ENCODE measurements at places on chromosomes 3 and 15.

- DNase-seq = no peak
These were observed 390.7 kb upstream of the RGMA start for GRCh38 chr15:93479715-93480114.

GRCh38 chr15:100041127-100041828, 300.5 kb downstream of the ADAMTS17 start:
- DNase-seq = no peak

DNA sequence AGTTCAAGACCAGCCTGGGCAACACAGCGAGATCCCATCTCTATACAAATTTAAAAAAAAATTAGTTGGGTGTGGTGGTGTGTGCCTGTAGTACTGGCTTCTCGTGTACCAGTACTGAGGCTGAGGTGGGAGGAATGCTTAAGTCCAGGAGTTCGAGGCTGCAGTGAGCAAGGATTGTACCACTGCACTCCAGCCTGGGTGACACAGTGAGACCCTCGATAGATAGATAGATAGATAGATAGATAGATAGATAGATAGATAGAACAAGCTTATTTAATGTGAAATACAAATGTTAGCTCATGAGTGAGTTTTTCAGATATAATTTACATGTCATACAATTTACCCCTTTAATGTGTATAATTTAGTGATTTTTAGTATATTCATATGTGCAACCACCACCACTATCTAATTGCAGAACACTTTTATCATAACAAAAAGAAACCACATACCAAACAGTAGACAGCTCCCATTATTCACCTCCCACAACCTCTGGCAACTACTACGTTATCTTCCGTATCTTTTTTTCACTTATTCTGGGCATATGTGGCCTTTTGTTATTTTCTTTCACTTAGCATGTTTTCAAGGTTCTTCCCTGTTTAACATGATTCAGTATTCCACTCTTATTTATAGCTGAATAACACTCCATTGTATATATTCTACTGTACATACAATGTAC, 13.1 kb upstream of the PRRT3 start:
- no peak for DNase-seq

DNA sequence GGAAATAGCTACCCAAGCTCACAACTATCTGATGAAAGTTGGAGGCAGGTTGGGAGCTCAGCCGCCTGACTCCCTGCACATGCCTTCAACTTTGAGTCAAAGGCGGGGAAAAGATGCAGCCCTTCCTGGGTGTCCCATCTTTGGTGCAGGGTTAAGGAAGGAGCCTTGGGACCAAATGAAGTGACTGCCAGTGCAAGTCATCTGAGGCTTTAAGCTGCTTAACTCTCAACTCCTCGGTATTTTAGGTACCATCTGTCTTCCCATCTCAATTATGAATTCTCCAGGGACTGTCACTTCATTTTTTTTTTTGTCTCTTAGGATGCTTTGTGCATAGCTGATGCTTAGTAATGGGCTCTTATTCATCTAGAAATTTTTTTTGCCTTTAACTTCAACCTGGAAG, 408.8 kb upstream of the C2CD4B start:
- DNase-seq = no peak

DNA sequence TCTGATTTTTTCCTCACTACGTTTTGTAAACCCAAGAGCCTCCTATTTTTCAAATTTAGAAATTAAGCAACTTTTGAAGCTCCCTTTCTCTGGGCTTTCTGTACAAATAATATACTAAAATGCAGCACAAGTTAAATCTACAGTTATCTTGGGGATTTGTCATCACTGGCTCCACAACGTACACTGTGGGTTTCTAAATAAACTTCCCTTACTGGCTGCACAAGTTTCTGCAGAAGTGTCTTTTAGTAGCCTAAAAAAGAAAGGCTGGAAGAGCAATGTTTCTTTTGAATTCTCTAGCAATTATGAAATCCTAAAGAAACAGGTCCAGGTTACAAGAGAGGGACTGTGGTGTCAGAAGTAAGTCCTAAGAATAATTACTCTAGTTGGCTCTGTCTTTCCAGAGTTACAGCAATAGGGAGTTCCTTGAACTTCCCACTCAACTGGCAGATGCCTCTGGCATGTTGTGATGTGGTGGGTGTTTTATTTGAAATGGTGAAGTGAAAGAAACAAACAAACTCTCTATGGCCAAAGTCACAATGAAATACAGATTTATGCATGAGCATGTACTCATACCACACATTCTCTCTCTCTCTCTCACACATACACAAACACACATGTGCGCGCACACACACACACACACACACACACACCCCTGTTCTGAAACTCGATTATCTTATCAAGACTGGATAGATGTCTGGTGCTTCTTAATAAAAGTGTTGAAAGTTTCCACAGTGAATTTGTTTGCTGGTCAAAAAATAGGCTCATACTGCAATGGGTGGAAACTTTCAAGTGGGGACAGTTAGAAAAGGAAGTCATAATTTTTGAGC, 198.2 kb downstream of the SSR3 start:
- DNase-seq = no peak

DNA sequence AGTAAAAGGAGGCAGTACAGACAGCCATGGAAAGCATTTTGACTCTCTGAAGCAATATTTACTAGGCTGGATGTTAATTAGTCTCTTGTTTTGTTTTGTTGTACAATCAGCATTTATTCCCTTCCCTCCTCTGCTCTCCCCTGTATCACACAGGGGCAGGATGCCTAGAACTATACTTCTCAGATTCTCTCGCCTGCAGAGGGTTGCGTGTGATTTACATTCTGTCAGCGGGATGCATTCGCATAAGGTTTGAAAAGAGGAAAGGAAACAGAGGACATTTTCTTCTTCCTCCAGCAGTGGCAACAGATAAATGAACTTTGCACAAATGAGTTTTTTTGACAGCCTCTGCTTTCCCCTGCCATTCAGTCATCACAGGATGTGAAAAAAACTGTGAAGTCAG, 188.3 kb downstream of the RSL24D1 start:
- no peak for DNase-seq

DNA sequence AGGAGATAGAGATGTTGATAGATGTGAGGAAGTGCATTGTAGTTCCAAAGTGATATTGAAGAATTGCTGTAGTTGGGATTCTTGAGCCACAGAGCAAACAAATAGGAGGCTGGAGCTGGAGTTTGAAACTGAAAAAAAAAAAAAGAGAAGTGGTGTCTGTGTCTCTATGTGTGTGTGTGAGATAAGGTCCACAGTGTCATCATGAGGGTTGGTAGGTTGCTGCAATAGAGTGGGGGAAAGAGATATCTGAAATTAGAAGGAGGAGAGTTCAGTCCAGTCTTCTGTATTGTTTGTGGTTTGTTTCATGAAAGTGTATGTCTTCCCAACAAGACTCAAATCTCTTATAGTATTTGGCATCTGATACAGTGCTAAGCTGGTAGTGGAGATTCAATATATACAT, 37.3 kb upstream of the CACNA1D start:
- no peak for DNase-seq

DNA sequence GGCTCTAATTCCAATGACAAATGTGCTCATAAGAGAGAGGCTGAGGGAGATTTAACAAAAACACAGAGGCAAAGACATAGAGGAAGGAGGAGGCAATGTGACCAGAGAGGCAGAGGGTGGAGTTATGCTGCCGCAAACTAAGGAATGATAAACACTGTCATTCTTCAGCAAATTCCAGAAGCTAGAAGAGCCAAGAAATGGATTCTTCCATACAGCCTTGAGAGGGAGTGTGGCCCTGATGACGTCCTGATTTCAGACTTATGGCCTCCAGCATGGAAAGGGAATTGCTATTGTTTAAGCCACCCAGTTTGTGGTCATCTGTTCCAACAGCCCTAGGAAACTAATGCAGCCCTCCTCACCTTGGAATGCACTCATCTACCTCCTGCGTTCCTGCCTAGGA, 30.5 kb downstream of the CD47 start:
- DNase-seq = no peak

DNA sequence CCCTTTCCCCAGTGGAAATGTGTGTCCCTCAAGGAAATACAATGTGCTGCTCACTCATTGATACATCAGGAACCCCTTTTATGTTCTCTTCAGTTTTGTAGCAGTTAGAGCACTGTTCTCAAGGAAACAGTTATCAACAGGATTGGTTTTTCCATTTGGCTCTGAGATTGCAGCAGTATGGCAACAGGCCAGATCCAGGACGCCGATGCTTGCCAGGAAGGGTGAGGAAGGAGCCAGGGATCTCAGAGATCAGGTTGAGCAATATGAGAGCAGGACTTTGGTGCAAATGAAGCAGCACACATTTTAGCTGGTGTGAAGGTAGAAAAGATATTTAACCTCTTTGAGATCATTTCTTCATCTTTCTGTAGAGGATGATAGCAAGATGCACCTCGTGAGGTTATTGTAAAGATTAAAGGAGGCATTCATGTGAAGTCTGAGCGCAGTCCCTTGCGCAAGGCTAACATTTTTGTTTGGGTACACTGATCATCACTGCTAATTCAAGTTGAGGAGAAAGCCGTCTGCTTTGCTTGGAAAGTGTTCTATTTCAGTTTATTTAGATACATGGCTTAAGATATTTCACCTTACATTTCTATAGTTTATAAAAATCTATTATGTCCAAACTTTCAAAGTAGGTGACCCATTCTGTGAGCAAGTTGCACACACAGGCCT, 68.5 kb downstream of the KCNH8 start:
- no peak for DNase-seq

- no peak for DNase-seq
These were observed 76.7 kb downstream of the FLNB start for GRCh38 chr3:58084788-58085543.

GRCh38 chr3:59150039-59150438, 100.2 kb upstream of the CFAP20DC start:
- no peak for DNase-seq

GRCh38 chr3:8737301-8737700, 3.7 kb downstream of the CAV3 start:
- DNase-seq = no peak

DNA sequence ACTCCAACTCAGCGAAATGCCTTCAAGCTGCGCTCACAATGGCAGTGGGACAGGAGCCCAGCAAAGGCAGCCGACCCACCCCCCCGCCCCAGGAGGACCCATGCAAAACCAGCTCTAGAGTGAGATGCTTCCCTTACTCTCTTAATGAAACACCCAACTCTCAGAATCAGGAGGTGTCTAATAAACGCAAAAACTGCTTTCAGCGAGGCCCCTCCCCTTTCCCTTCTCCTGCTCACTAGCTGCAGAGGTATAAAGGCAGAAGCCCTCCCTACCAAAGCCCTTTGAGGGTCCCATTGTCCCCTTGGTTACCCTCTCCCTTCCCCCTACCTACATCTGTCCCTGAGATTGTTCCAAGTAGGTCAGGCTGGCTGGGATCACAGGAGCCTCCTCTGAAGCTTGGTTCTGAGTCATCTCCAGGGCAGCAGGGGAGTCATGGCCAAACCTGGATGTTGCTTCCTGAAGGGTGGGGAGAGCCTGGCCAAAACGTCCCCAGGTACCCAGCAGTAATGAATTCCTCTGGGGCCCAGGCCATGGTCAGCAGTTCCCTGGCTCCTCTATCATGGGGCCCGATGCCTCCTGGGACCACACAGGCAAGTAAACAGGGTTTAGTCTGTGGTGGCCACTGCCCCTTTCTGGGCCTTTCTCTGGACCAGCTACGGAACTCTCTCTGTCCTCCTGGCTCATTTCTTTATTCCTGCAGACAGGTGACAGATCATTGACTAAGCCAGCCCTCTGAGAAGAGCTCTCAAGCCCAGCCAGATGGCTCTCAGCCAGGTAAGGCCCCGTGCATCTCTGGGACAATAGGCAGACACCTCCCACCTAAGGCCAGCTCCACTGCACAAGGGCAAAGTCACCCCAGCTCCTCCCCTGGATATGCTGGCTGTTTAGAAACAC, 8.6 kb downstream of the KLHL25 start:
- no peak for DNase-seq

GRCh38 chr15:70091726-70092463, 5.8 kb downstream of the TLE3 start:
- peak; percentile 30 for DNase-seq

DNA sequence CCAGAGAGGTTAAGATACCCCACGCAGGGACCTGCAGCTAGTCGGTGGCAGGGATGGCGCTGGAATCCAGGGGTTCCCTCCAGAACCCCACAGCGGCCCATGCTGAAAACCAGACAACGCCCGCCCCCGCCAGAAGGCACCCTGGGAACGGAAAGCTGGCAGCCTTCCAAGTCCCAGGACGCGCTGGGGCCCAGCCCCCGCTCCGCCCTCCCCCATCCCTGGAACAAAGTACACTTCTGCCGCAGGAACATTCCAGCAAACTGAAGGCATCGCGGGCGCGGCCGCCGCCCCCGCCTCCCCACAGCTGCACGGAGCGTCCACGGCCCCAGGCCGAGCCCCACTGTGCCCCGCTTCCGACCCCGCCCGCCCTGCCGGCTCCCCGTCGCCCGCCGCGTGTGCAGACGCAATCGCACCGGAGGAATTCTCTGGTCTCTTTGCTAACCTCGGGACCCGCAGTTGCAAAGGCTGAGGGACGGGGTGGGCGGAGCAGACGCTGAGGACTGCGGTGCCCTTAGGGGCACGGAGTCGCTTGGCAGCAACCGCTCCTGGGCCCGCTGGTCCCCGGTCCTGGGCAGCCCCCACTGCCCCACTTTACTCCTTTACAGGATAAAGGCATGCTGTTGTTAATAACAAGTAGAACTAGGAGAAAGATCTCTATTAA, 44.8 kb upstream of the RNU6-1 start:
- peak; percentile 23 for DNase-seq

- DNase-seq = no peak
These were observed 34.6 kb upstream of the CMSS1 start for GRCh38 chr3:99783011-99783573.

DNA sequence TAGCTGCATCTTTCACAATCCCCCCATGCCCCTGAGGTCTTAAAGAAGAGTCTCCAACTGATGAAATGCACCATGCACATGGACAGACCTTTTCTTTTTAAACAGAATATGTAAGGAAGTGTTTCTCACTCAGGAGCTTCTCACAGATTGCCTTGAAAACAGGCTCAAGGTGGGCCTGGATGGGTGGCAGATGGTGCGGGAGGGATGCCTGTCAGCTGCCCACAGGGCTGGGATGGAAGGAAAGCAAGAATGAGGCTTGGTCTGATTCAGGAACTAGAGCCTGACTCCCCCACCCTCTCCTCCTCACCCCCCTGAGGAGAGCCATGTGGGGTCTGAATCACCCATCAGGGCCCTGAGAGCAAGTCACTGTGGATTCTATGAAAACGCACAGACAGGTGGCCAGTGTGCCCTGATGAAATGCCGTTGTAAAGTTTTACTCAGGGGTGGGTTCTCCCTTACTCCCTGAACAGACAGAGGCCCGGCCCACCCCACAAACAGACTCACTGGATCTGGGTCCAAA, 67.2 kb downstream of the UMPS start:
- DNase-seq = no peak

- DNase-seq = no peak
These were observed 1.9 kb downstream of the DMXL2 start for GRCh38 chr15:51620641-51621040.

Data from stimulated activated CD8-positive, alpha-beta memory T cell treated with anti-CD3 and anti-CD28 coated beads, Interleukin-15, amount 100 ng/mL, for 48 hours (primary cell).